IMR-90 (cell line): ENCODE measurements at places on chromosomes 16 and 17. TPM values are rescaled to one million over a fixed set of nuclear protein-coding genes. Genes with fewer than 3 reads are reported as not detected.

Gene OR1F1
- total RNA-seq, result not detected in 2 replicates

Gene CA5A
- total RNA-seq, result not detected in 2 replicates

Gene RUNDC3A
- under 0.01 TPM in 2 replicates for total RNA-seq

DNA sequence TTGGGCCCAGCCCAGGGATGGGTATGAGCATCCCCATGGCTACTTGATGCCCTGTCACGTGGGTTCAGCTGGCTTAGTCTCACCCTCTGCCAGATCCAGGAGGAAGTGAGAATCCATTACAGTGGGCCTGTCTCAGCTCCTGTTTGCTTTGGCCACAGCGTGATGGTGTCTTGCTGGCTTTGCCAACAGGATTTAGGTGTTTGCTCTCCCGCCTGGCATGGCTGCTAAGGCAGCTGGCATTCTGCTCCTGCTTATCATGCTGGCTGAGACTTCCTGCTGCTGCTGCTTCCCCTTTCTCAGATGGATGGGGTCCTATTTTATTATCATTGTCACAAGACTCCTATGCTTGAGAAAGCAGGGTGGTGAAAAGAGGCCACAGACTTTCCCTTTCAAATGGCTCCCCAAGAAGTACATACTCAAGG is 28.3 kb upstream of the HOXB13 start:
- no peak for DNase-seq

DNA sequence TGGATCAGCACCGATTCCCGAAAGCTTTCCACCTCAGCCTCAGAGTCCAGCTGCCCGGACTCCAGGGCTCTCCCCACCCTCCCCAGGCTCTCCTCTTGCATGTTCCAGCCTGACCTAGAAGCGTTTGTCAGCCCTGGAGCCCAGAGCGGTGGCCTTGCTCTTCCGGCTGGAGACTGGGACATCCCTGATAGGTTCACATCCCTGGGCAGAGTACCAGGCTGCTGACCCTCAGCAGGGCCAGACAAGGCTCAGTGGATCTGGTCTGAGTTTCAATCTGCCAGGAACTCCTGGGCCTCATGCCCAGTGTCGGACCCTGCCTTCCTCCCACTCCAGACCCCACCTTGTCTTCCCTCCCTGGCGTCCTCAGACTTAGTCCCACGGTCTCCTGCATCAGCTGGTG is 15.0 kb downstream of the CD300LG start:
- no peak for DNase-seq

DNA sequence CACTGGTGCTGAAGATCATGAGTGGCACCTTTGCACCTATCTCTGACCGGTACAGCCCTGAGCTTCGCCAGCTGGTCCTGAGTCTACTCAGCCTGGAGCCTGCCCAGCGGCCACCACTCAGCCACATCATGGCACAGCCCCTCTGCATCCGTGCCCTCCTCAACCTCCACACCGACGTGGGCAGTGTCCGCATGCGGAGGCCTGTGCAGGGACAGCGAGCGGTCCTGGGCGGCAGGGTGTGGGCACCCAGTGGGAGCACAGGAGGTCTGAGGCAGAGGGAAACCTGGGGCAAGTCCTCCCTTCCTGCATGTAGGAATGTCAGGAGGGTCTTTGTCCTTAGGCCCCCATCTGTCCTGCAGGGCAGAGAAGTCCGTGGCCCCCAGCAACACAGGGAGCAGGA is 6.5 kb upstream of the TRAF4 start:
- no peak for DNase-seq
